ENCODE measurements at places on chromosomes 11 and 22. TPM values are rescaled to one million over a fixed set of nuclear protein-coding genes. Genes with fewer than 3 reads are reported as not detected.

DNA sequence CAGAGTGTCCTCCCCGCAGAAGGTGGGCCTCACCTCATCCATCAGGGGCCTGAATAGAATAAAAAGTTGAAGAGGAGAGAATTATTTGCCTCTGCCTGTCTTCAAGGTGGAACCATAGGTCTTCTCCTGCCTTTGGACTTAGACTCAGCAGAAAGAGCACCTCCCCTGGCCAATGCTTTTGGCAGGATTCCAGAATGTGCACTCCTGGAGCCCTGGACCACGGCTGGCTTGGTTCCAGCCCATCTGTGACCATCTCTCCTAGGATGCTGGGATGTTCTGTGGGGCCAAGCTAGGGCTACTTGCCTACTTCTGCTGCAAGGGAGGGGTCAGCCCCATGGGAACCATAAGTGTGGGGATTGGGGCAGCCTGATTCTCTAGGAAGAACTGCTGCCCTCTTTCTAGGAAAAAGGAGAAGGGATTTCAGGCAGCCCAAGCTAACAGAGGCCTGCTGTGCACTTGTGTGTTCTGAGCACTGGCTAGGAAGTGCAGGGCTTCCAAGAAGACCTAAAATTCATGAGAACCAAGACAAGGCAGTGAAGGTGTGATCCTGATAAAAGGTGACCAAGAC, 32.2 kb upstream of the SHANK2 start:
- DNase-seq: no peak

GRCh38 chr11:46431211-46431610, 39.6 kb upstream of the CHRM4 start:
- no peak for DNase-seq

- no peak for DNase-seq
These were observed 7.8 kb upstream of the NOX4 start for GRCh38 chr11:89498845-89499448.

DNA sequence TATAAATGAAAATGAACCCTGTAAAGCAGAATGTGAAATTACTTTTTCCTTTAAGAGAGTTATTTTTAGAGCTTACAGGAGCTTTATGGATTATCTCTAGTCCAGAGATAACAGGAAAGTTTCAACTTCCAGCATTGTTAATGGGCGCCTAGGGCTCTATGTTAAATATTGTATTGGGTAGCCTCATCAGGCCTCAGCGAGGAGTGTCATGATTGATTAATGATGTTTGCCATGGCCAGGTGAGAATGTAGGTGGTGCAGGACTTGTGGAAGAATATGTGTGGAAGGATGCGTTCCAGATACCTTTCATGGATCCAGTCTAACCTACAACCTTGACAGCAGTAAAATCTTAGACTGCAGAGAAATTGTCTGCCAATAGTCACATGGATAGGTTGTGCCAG, 50.6 kb downstream of the ME3 start:
- no peak for DNase-seq

DNA sequence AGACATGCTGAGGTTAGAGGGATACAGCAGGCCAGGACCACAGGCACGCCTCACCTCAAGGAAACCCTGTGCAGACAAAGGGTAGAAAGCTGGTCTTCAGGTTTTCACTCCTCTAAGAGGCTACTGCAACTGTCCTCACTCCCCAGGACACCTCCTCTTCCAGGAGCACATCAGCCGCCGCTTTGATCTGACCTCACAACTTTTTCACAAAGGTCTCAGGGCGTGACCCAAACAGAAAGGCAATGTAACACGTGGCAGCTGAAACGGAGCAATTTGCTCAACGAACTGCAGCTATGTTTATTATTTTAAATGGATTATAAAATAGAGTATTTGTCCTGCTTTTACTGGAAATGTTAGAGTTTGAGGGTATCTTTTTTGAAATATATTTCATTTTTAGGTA, 46.1 kb downstream of the LARGE1 start:
- DNase-seq: peak; percentile 6

GRCh38 chr11:31764766-31765165, 46.4 kb downstream of the PAX6 start:
- DNase-seq: no peak

- DNase-seq: no peak
These were observed 273.7 kb upstream of the KIRREL3 start for GRCh38 chr11:127274328-127274676.

GRCh38 chr22:40397396-40397795, 27.0 kb downstream of the SGSM3 start:
- DNase-seq: no peak

DNA sequence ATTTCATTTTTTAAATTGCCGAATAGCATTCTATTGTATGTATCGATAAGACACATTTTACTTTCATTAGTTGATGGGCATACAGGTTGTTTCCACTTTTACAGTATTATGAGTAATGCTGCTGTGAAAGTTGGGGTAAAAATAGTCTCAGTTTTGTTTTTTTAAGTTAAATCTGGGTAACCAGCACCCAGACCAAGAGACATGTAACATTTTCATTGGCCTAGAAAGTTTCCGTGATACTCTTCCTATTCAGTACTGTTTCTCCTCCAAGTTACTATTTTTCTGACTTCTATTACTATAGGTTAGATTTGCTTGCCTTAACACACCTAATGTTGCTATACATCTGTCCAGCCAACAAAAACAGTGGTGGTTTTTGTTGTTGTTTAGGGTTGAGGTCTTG, 12.3 kb downstream of the IPO7 start:
- DNase-seq: no peak

DNA sequence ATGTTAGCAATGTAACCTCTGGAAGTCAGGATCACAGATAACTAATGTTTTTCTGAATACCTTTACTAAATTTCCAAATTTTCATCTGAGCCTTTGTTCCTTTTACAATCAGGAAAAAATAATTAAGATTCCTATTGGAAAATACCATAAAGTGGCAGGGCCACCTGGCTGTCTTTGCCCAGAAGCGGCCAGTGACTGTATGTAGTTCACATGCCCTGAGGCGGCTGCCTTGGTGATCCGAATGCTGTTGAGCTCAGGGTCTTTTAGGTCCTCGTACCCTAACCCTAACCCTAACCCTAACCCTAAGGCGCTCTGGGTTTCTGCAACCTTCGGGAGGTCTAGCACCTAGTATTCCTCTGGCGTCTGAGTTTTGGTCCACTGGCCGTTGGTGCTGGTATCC, 8.5 kb upstream of the ARFGAP3 start:
- no peak for DNase-seq

- no peak for DNase-seq
These were observed 4.0 kb downstream of the JRKL start for GRCh38 chr11:96393753-96394348.

OR52H1 gene
- total RNA-seq: 1.2 TPM

DNA sequence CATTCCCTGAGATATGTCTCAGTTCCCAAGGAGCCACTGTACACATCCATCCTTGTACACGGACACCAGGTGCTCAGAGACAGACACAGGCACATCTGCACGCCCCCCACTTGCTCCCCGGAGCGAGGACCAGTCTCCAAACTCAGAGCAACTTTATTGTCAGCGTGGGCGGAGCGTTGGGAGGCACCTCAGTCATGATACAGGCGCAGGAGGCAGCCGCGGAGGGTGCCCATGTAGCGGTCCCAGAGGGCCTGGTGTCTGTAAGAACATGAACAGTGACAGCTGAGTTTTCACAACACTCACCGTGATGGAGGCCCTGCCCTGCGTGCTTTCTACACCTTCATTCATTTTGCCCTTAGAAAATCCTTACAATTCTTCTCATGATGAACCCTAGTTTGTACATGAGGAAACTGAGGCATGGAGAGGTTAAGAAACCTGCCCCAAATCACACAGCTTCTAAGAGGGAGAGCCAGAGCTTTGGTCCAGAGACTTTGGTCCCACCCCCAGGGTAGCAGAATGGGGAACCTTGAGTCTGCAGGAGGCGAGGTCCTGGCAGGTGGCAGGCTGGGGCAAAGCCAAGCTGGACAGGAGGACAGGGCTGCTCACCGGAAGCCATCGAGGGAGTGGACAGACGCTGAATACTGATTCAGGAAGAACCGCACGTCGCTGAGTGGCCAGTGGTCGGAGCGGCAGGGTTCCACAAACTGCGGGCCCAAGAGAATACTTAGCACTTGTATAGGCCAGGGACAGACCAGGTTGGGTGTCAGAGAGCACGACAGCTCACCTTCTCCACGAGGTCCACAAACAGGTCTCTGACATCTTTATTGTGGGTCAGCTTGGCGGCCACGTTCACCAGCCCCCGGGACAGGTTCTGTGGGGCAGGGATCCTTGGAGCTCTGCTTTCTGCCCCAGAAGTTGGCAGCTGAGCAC, 4.2 kb downstream of the FIBP start:
- peak; percentile 79 for DNase-seq

P2RX6 gene
- total RNA-seq: 7.5 TPM

- peak; percentile 56 for DNase-seq
These were observed 56.6 kb upstream of the SLC22A12 start for GRCh38 chr11:64534391-64534801.

- no peak for DNase-seq
These were observed 213.8 kb downstream of the DSCAML1 start for GRCh38 chr11:117583063-117583801.

CACNA1I gene
- 1.3 TPM for total RNA-seq

DNA sequence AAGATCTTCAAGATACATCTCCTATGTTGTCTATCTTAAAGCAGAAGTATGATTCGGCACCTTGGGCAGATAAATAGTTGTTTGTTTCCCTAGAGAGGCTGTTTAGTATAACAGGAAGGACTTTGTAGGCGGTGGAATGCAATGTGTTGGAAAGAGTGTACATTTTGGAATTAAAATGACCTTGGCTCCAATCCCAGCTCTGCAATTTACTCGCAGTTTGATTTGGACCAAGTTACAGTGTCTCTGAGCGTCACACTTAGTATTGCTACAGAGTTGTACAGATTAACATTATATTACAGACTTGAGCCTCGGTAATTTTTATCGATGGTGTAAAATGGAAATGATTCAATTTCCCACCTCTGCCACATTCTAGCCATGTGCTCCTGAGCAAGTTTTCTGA, 265.3 kb downstream of the OPCML start:
- no peak for DNase-seq

SLC43A3 gene
- 29.9 TPM for total RNA-seq

DNA sequence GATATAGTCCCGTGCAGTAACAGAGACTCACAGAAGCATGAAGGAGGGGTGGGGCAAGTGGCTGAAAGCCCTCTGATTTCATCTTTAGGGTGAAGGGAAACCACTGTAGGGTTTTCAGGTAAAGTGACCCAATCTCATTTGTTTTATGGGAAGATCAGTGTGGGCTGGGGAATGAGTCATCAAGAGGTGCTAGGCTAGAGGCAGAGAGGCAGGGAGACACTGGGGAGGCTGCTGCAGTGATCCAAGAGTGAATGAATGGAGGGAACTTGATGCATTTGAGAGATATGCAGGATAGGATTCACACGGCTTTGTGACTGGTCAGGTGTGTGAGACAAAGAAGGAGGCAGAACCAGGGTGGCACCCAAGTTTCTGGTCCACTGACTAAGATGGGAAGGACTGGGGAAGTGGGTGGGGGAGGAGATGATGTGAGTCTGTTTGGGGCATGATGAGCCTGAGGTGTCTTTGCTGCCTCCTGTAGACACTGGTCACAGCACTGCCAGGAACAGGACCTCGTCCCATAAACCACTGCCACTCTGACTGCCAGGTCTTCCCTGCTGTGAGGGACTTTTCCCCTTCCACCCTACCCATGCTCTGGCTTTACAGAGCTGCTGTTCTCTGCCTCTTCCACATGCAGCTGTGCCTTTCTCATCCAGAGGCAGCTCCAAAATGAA, 239.0 kb downstream of the TENM4 start:
- no peak for DNase-seq

MCHR1 gene
- total RNA-seq: not detected

DNA sequence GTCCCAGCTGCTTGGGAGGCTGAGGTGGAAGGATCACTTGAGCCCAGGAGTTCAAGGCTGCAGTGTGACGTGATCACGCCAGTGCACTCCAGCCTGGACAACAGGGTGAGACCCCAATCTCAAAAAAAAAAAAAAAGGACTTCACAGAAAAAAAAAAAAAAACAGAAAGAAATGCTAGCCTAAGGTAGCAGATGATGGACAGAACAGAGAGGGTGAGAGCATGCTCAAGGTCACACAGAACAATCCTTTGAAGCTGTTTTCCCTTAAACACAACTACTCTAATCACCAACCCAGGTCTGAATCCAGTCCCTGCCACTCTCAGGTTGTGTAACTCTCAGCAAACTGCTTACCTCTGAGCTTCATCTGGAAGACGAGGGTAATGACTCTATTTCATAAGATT, 9.7 kb downstream of the ZMAT5 start:
- no peak for DNase-seq

- DNase-seq: no peak
These were observed 416.4 kb upstream of the SYN3 start for GRCh38 chr22:33474587-33474986.

DNA sequence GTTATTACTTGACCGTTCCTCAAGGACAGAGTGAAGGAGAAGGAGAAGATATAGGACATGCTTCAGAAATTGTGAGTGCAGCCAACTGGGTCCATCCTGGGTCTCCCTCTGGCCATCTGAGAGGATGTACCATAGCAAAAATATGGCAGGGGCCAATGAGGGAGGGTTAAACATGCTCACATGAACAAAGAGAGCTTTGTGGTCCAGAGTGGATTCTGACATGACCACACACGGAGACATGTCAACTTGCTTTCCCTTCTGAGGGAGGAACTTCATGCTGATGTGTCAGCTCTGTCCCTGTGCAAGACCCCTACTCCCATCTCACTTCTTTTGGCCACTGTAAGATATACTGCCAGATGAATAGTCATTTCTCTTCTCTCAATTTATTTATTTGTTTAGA, 3.0 kb upstream of the UBASH3B start:
- DNase-seq: no peak

DNA sequence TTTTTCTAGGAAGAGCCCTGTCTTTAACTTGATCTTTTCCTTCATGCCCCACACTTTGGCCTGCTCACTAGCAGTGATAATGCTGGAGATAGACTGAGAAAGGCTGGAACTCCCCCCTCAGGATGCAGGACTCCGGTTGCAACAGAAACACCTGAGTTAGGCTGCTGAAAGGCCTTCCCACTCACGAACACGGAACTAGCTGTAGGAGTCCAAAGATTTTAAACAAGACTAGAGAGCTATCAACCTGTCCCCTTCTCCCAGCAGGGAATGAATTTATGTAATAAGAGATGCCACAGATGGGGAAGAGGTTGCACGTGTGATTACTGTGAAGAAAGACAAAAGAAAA, 13.0 kb downstream of the SCN3B start:
- DNase-seq: no peak

SLCO2B1 gene
- 83.9 TPM for total RNA-seq

DNA sequence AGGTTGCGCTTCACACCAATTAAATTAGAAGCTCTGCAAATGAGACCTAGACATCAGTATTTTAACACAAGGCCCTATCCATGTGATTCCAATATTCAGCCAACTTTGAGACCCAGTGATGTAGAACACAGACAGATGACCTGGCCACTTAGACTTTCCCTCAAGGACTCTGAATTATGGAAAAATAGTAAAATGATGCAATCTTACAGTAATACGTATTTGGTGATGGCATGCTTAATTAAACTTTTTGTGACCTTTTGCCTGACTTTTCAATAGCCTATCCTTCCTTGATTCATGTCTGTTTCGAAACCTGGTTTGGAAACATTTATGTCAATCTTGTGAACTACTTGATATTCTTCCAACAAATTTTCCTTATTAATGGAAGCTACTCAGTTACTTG, 521.2 kb downstream of the KCNA4 start:
- no peak for DNase-seq

Data from spleen (tissue), 13 donors.